ENCODE measurements at places on chromosomes 1 and 21.

- no peak for DNase-seq
Measured at GRCh38 chr1:44757420-44757819, 17.8 kb downstream of the KIF2C start.

DNA sequence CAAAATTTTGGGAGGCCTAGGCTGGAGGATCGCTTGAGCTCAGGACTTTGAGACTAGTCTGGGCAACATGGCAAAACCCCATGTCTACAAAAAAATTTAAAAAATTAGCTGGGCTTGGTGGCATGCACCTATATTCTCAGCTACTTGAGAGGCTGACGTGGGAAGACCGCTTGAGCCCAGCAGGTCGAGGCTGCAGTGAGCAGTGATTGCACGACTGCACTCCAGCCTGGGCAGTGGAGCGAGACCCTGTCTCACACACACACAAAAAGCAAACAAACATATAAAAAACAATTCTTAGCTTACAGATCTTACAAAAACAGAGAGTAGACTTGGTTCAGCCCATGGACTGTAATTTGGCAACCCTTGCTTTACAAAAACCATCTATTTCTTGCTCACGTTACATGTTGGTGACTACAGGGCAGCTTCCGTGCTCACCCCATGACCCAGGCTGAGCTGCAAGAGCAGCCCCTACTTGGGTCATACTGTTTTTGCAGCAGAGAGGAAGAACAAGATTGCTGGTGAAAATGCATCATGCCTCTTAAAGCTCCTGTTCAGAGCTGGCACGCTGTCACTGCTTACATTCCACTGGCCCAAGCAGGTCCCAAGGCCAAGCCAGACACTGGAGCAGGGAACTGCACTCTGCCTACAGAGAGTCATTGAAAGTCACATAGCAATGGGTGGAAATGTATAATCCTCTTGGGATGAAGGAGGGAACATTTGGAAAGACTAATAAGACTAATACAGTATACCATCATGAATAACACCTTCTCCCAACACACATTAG lies 13.4 kb upstream of the ZBTB8A start:
- DNase-seq: no peak

- DNase-seq: no peak
Measured at GRCh38 chr1:203954788-203955552, 93.6 kb downstream of the SNRPE start.

GRCh38 chr1:39886757-39887231 lies 3.5 kb upstream of the TRIT1 start:
- no peak for DNase-seq

DNA sequence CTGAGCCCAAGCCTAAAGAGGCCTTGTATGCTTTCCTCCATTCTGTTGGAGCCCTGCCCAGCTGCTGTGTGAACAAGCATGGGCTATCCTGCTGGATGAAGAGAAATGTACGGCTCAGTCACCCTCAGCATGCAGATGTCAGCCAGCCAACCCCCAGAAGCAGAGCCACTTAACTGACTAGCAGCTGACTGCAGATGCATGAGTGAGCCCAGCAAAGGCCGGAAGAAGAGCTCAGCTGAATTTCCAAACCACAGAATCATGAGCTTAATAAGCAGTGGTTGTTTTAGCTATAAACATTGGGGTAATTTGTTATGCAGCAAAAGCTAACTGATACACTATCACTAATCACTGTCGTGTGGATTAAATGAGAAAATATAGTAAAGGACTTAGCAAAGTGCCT lies 39.0 kb downstream of the FOXO6 start:
- no peak for DNase-seq

- DNase-seq: no peak
Measured at GRCh38 chr1:215119719-215120365, 37.3 kb downstream of the KCNK2 start.

- no peak for DNase-seq
Measured at GRCh38 chr1:74328851-74329250, 93.7 kb downstream of the TNNI3K start.

DNA sequence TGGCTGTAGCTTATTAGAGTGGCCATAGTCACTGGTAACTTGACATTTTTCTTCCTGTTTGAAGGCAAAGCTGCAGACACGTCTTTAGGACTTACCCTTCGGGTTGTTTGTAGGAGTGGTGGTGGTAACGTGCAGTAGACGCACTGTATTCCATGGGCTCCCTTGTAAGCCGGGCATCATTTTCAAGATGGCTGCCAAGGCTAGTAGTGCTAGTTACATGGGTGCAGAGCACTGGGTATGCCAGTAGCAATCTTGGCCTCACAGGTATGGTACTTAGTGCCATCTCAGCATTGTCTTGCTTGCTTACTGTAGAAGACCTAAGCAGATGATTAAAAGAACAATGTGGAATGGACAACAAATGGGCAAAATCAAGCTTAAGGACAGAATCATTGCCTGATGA lies 1.9 kb downstream of the YBX1 start:
- DNase-seq: no peak

GRCh38 chr1:10457875-10458274 lies 8.0 kb downstream of the CORT start:
- DNase-seq: no peak

- DNase-seq: no peak
Measured at GRCh38 chr1:186009039-186009737, 275.0 kb downstream of the HMCN1 start.

DNA sequence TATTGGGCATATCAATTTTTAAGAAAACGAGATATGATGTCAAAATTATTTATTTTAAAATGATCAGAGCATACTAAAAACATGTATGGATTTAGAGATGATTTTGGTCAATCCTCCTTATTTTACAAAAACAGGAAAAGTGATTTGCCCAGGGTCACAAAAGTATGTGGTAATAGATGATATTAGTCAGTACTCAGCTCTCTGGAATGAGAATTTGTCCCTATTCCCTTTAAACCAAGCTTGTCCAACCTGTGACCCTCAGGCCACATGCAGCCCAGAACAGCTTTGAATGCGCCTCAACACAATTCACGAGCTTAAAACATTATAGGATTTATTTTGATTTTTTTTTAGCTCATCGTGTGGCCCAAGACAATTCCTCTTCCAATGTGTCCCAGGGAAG lies 104.7 kb downstream of the AKT3 start:
- DNase-seq: no peak

- DNase-seq: no peak
Measured at GRCh38 chr1:4127592-4128140, 227.6 kb upstream of the C1orf174 start.

GRCh38 chr21:44959376-44960091 lies 19.7 kb downstream of the SLX9 start:
- no peak for DNase-seq

DNA sequence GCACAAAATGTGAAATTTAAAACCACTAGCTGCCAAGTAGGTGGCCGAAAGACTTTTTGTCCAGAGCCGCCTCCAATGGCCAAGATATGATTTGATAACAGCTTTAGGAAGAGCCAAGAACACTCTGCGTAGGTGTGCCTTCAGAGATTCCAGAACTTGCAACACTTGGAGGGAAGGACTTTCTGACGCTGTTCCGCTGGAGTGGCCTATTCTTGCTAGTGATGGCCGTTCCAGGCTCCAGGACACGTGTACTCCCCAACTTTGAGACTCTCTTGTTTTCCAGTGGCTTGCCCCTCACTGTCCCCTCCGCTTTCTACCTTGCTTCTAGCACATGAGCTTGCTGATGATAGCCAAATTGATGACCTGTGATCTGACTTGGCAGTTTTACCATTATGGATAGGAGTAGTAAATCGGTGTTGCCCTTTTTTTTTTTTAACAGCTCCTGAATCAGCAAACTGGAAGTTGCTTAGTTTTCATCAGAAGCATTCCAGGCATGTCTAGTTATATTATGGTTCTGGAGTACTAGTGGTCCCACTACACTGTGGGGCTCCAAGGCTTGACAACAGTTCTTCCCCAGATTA lies 1.0 kb downstream of the PRDX6 start:
- DNase-seq: no peak

DNA sequence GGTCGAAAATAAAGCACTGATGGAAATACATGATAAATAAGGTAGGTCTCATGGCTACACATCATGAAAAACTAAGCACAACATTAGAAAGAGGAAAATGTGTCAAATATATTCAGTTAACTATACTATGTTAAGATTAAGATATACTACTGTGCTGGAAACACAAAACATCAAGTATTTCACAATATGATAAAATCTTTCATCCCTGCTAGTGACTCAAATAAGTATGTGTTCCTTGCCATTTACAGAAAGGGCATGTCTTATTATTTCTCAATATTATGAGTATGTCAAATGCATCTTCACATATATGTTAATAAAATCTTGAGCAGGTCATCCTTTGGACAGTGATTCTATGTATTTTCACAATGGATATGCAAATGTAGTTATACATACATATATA lies 1260.1 kb upstream of the ADGRL2 start:
- no peak for DNase-seq

GRCh38 chr1:89705901-89706699 lies 73.2 kb downstream of the LRRC8C start:
- no peak for DNase-seq
